H9 (cell line): ENCODE measurements at places on chromosomes 7 and 10. TPM values are rescaled to one million over a fixed set of nuclear protein-coding genes. Genes with fewer than 3 reads are reported as not detected.

DNA sequence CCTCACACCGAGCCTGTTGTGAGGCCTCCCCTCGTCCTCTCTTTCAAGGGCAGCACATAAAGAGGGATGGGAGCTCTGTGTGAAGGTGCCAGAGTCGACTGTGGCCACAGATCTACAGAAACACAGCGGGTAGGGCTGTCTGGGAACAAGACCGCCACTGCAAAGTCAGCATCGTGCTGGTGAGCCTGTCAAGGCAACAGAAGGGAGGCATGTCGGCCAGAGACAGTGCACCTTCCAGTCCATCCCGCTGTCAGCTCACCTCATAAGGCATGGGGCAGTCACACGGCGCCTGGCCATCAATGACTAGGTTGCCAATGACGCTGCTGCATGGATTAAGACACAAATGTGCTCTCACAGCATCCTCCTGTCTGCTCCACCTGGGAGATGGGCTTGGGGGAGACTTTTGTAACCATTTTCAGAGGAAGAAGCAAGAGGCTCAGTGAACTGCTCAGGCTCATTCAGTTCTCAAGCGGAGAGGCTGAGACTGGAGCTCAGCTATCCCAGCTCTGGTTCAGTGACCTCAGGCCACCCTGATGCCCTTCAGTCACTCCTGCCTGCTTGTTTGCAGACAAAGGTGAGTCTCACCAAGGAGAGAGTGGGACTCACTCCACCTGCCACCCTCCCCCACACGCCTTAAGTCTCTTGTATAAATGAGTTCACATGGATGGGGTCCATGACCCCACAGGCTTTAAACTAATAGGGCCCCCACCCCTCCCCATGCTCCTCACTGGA is 125.5 kb downstream of the SORBS1 start:
- no peak for DNase-seq
- H3K4me3 ChIP-seq = no peak overlapping the region
- no peaks in the 10 kb centered on the region for H3K27me3 ChIP-seq
- no peaks in the 10 kb centered on the region for H3K36me3 ChIP-seq
- no peak overlapping the region for H3K27ac ChIP-seq
- no peaks in the 10 kb centered on the region for H3K4me1 ChIP-seq

DNA sequence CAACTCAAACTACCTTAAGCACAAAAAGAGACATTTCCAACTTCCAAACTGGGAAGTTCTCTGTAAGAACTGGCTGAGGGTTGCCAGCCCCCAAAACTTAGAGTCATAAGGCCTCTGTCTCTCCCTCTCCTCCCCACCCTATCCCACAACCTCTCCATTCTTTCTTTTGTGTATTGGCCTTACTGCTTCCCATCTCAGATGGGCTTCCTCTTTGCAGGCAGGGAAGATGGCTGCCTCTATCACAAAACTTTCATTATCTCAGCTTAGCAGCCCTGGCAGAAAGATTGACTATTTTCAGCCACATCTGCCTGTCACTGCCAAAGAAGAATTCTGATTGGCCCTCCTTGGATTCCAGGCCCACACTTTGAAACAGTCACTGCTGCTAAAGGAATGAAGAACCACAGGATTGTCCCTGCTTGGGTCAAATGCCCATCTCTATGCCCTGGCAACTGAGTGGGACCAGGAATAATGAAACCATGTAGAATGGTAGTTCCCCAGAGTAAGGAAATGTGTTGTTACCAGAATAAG is 58.0 kb upstream of the PRKAR2B start:
- no peaks in the 10 kb centered on the region for H3K4me1 ChIP-seq
- H3K36me3 ChIP-seq = no peaks in the 10 kb centered on the region
- H3K27me3 ChIP-seq = no peaks in the 10 kb centered on the region
- no peak overlapping the region for H3K4me3 ChIP-seq
- H3K27ac ChIP-seq = no peak overlapping the region

ELOVL3 gene
- total RNA-seq = not detected in 2 replicates

GRCh38 chr10:51892965-51893658 is 193.7 kb upstream of the CSTF2T start:
- H3K4me3 ChIP-seq = no peak overlapping the region
- peaks cover 2% of the 10 kb centered on the region for H3K4me1 ChIP-seq
- peak; percentile 46 for DNase-seq
- H3K36me3 ChIP-seq = no peaks in the 10 kb centered on the region

PNPLA8 gene
- 10.7 and 11.7 TPM in 2 replicates for total RNA-seq

- no peaks in the 10 kb centered on the region for H3K4me1 ChIP-seq
- H3K36me3 ChIP-seq = peaks cover 3% of the 10 kb centered on the region; the same call in 1 of the 3 replicates
- peak; percentile 38 for DNase-seq
- H3K4me3 ChIP-seq = no peak overlapping the region
- H3K27ac ChIP-seq = peak overlapping the region; percentile 14
- no peaks in the 10 kb centered on the region for H3K27me3 ChIP-seq
Measured at GRCh38 chr10:74640134-74640921, 186.1 kb upstream of the KAT6B start.

BTBD16 gene
- total RNA-seq = not detected in 2 replicates

TAS2R4 gene
- 0.55 and 0.66 TPM in 2 replicates for total RNA-seq

PRSS37 gene
- total RNA-seq = not detected in 2 replicates

DNA sequence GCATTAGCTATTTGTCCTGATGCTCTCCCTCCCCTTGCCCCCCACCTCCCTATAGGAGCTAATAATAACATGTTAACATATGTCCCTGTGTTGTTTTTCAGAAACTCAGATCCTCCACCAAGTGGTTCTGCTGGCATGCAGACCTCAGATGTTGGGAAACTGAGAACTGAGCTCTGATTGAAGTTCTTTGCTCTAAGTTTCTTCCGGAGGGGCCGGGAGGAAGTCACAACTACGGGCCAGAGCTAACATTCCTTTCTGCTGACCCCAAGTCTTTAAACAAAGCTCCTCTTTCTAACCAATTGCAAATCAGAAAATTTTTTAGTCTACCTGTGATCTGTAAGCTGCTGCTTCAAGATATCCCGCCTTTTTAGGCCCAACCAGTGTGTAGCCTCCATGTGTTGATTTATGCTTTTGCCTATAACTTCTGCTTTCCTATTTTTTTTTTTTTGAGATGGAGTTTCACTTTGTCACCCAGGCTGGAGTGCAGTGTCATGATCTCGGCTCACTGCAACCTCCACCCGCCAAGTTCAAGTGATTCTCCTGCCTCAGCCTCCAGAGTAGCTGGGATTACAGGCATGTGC is 66.6 kb downstream of the LYZL1 start:
- H3K27me3 ChIP-seq = no peaks in the 10 kb centered on the region
- H3K4me3 ChIP-seq = no peak overlapping the region
- no peaks in the 10 kb centered on the region for H3K36me3 ChIP-seq
- no peak overlapping the region for H3K27ac ChIP-seq
- no peak for DNase-seq
- no peaks in the 10 kb centered on the region for H3K4me1 ChIP-seq

HIPK2 gene
- total RNA-seq = 19.0 and 21.9 TPM in 2 replicates

DNA sequence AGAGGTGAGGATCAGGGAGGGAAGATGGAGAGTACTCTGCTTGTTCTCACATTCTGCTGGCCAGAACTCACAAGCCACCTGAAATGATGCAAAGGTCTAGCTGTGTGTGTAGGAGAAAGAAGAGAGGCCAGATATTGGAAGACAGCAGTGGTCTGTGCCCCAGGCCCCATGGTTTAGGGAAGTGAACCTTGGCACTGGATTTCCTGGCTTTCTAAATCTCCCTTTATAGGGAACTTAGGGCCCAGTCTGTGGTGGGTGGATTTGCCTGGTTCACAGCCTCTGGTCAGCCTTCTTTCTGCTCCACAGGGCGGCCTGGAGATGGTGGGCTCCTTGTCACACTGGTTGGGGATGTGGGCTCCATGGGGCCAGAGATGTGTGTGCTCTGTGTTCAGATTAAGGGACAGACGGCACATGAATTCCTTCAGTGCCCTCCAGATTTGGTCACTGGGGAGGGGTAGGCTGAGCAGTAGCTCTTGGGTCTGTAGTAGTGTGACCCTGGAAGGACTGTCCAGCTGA is 9.5 kb upstream of the SH2D4B start:
- no peak overlapping the region for H3K4me3 ChIP-seq
- peaks cover 5% of the 10 kb centered on the region; the same call in 1 of the 2 replicates for H3K4me1 ChIP-seq
- H3K36me3 ChIP-seq = no peaks in the 10 kb centered on the region
- DNase-seq = no peak
- H3K27ac ChIP-seq = no peak overlapping the region

DNA sequence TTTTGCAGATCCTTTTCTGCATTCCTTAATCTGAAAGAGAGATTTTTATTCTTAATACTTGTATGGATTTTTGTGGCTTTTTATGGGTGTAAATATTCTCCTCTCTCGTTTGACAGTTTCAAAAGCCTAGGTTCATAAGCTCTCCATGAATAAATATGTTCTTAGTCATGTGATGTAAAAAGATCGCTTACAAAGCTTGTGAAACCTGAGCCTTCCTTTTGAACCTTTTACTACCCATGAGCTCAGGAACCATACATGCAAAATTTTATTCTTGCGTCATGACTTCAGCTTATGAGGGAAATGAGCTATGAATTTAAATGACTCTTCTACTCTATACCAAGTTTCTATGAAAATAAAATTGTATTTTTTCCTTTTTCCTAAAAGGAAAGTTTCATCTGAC is 98.7 kb downstream of the POLL start:
- H3K4me1 ChIP-seq = peaks cover 11% of the 10 kb centered on the region; the same call in 1 of the 2 replicates
- no peak for DNase-seq
- no peak overlapping the region for H3K27ac ChIP-seq
- no peaks in the 10 kb centered on the region for H3K27me3 ChIP-seq
- H3K36me3 ChIP-seq = no peaks in the 10 kb centered on the region
- H3K4me3 ChIP-seq = no peak overlapping the region; the same call in 2 of the 3 replicates

GIMAP7 gene
- total RNA-seq = not detected in 2 replicates

DNA sequence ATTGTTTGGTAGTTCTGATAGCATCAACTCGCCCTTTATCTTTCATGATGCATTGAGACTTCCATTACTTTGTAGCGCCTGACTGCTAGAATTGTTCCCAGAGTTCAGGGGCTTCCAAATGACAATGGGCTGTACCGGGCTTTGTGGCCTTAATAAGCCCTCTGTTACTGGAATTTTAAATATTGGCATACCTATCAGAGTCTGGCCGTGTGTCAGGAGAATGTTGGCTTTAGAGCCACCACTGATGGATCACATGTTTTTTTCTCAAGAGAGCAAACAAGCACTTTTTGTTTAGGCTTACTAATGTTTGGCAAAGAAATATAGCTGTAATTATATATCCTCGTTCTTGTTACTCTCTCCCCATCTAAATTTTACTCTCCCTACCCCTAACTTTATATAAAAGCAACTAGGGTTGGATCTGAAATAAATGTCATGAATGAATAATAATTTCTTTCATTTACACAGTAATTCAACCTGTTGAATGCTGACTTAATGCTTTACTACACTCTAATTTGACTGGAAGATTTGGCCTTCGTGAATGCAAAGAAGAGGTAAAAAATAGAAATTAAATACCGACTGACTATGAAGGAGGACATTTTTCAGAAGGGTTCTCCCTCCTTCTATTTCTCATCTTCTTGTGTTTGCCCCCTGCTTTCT is 396.7 kb downstream of the AUTS2 start:
- H3K4me1 ChIP-seq = no peaks in the 10 kb centered on the region
- no peak overlapping the region for H3K4me3 ChIP-seq
- no peaks in the 10 kb centered on the region for H3K36me3 ChIP-seq

DNA sequence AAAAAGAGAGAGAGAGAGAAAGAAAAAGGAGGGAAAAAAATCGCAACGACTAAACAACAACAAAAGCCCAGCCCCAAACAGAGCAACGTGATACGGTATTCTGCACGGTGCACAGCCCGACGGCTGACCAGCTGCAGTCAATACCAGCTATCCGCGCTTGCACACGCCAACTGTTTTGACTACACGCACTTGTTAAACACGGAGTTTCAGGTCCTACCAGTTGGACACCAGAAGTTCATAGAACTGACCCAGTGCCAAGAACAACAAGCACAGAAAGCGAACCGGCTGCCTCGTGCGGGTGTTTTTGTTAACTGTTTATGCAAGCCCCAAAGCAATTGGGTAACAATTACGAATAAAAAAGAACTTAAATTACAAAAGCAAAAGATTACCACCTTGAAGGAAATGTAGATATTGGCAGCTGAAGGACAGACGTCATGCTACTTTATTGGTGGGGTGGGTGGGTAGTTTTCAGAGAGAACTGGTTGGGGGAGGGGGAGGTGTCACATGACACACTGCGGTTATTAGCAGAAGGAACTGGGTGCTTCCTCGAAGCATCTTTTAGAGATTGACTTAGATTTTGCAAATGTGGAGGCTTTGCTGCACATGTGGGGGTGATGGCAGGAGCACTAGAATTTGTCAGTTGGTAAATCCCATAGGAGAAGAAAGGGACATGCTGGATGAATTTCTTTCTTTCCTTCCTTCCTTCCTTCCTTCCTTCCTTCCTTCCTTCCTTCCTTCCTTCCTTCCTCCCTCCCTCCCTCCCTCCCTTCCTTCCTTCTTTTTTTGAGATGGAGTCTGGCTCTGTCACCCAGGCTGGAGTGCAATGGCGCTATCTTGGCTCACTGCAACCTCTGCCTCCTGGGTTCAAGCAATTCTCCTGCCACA is 110.6 kb upstream of the EFCAB10 start:
- H3K27me3 ChIP-seq = no peaks in the 10 kb centered on the region
- H3K36me3 ChIP-seq = peaks cover 7% of the 10 kb centered on the region; the same call in 2 of the 3 replicates
- H3K27ac ChIP-seq = peak overlapping the region; percentile 33

STAG3 gene
- total RNA-seq = 2.6 and 3.1 TPM in 2 replicates

DNA sequence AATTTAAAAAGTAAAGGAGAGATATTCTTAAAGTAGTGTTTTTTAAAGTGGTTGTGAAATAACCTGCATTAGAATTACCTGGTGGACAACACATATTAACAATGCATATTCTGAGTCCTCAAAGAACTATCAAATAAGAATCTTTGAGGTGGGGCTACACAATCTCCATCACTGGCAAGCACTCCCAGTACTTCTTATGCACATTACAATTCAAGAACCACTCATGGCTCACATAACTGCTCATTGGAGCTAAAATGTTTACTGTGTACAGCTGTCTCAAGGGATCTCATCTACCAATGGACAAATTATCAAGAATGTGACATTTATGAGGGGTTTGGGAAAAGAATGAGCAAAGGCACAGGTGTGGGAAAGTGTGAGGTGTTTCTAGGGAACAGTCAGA is 692.0 kb downstream of the PHTF2 start:
- peaks cover 10% of the 10 kb centered on the region for H3K36me3 ChIP-seq
- no peak for DNase-seq
- no peak overlapping the region for H3K4me3 ChIP-seq
- no peaks in the 10 kb centered on the region; the same call in 1 of the 2 replicates for H3K4me1 ChIP-seq
- no peaks in the 10 kb centered on the region for H3K27me3 ChIP-seq

DNA sequence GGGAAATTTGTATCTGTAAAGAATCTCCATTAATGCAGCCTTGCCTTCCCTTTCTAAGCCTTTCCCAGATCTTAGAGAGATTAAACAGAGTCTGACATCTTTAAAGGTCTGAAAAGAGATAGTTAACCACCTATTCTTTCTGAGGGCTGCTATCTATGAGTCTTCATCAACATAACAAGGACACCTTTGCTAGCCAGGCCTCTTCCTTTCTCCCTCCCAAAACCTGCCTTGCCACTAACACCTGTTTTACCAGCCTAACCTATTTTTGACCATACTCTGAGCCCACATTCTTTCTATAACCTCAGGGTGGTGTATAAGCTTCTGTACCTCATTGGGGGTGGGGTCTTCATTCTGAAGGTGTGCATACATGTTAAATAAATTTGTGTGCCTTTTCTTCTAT is 217.1 kb downstream of the IPMK start:
- peaks cover 20% of the 10 kb centered on the region for H3K36me3 ChIP-seq
- peak overlapping the region; percentile 33 for H3K27ac ChIP-seq
- no peaks in the 10 kb centered on the region for H3K27me3 ChIP-seq
- H3K4me1 ChIP-seq = peaks cover 14% of the 10 kb centered on the region
- H3K4me3 ChIP-seq = peak overlapping the region; percentile 4; the same call in 1 of the 3 replicates
- peak; percentile 62 for DNase-seq
